ENCODE measurements at places on chromosomes 3 and 15.

GRCh38 chr3:177286034-177286433 lies 88.8 kb upstream of the TBL1XR1 start:
- no peak for DNase-seq
- H3K27me3 ChIP-seq = no peaks in the 10 kb centered on the region
- H3K4me1 ChIP-seq = peaks cover 18% of the 10 kb centered on the region
- H3K27ac ChIP-seq = no peak overlapping the region
- H3K36me3 ChIP-seq = no peaks in the 10 kb centered on the region

- no peaks in the 10 kb centered on the region for H3K27me3 ChIP-seq
- H3K36me3 ChIP-seq = no peaks in the 10 kb centered on the region
- no peak overlapping the region for H3K4me3 ChIP-seq
- no peak for DNase-seq
- H3K4me1 ChIP-seq = peaks cover 3% of the 10 kb centered on the region
Measured at GRCh38 chr3:66136597-66136996, 84.2 kb upstream of the SLC25A26 start.

GRCh38 chr3:150202711-150203110 lies 205.4 kb upstream of the TSC22D2 start:
- no peaks in the 10 kb centered on the region for H3K36me3 ChIP-seq
- no peaks in the 10 kb centered on the region for H3K27me3 ChIP-seq
- H3K27ac ChIP-seq = no peak overlapping the region
- H3K4me1 ChIP-seq = peaks cover 17% of the 10 kb centered on the region
- no peak for DNase-seq
- H3K4me3 ChIP-seq = no peak overlapping the region

DNA sequence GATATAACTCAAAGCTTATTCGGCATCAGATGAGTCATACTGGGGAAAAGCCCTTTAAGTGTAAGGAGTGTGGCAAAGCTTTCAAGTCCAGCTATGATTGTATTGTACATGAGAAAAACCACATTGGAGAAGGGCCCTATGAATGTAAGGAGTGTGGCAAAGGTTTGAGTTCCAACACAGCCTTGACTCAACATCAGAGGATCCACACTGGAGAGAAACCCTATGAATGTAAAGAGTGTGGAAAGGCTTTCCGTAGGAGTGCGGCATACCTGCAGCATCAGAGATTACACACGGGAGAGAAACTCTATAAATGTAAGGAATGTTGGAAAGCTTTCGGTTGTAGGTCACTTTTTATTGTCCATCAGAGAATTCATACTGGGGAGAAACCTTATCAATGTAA lies 7.5 kb downstream of the ZNF621 start:
- no peak for DNase-seq
- H3K36me3 ChIP-seq = peaks cover 90% of the 10 kb centered on the region
- H3K4me1 ChIP-seq = peaks cover 3% of the 10 kb centered on the region

All from osteocyte (in vitro differentiated cells).